ENCODE measurements at places on chromosomes 3 and 15.

DNA sequence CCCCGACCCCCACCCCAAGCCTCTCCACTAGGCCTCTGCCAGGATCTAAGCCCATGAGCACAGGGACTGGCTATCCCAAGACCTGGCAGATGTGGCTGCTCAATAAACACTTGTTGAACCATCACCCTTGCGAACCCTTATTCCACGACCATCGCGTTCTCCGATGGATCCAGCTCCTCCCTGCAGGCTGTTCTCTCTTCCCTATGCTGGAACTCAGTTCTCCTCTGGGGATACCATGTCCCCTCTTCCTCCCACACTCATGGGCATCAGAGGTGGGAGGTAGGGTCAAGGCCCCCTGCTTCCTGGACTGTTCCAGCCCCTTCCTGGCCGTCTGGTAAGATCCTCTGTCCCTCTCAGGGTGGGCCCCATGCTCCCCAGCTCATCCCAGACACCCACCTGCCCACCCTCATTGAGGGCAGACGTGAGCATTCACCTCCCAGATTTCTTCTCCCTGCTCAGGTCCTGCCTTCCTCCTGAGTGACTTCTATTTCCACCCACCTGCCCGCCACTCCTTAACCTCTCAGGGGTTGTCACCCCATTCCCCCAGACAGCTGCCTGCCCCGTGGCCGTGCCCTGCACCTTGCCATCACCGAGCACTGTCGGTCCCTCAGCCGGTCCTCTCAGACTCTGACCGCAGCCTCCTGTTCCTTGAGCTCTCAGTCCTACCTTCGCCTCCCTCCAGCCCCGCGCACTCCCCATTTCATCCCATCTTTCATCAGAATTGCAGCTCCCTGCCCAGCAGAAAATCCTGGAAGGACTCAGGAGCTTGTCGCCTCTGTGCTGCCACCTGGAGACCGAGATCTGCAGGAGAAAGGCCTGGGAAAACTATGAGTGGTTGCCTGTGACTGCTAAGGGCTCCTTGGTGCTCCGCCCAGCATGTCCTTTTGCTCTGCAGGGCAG, 42.0 kb downstream of the PML start:
- peak; percentile 63 for DNase-seq

GRCh38 chr15:23642413-23643044, 5.1 kb downstream of the MAGEL2 start:
- peak; percentile 55 for DNase-seq

DNA sequence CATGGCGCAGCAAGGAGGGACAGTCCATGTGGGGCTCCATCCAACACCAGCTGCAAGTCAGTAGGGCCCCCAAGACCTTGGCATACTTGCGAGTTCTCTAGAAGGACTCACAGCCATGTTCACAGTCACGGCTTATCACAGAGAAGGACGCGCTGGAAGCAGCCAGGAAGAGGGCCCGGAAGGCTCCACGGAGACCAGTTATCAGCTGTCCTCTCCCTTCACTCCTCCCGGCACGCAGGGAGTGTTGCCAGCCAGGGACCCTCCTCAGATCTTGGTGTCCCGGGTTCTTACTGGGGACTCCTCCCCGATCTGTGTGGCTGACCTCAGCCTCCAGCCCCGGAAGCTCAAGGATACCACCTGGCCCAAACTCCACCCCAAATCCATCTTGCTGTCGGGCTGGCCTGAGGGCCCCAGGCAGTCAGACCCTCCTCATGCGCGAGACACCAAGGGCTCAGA, 68.0 kb downstream of the SLTM start:
- DNase-seq: no peak

DNA sequence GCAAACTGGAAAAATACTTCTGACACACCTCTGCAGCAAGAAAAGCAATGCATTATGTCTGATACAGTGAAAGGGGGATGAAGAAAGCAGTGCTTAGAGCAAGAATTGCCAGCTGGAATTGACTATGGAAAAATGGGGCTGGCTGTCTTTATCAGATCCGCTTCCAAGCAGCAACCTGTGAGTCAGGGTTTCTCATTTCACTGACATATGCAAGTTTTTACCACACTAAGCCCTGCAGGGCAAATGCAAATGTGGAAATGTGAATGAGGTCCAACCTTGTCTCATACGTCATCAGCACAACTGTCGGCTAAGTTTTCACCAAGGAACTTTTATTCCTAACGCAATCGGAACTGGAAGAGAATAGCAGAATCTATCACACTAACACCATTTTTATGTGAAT, 172.5 kb upstream of the GADL1 start:
- DNase-seq: peak; percentile 11

- no peak for DNase-seq
Observed at GRCh38 chr3:21390856-21391255, 360.2 kb downstream of the ZNF385D start.

GRCh38 chr3:50130436-50130835, 24.7 kb upstream of the SEMA3F start:
- DNase-seq: no peak

DNA sequence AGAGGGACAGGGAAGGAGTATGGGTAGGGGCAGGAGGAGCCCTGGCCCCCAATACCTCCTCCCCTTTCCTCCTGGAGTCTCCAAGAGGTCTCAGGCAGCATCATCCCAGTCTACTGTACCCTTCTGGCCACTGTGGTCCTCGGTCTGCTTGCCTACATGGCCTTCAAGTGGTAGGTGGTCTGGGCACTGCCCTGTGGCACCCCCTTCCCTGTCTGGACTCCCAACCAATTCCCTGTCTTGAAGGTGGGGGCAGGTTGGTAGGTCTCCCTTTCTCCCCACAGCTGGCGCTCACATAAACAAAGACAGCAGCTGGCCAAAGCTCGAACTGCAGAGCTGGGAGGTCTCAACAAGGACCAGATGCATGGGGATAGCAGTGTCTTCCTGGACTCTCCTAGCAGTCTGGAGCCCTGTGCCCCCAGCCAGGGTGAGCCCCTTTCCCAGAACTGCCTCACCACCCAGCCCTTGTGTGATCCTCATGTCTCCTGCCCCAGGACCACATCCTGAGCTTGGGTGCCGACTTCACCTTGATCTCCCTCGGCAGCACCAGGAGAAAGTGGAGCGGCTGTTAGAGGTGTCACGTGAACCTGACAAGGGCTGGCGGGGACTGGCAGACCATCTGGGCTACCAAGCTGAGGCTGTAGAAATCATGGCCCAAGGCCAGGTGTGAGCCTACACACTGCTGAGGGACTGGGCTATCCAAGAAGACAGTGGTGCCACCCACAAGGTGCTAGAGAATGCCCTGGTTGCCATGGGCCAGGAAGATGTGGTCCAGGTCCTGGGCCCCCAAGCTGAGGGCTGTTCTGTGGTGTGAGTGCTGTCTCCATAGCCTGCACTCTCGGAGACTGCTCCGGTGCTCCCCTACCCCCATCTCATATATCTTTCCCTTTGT, 33.1 kb downstream of the NBEAL2 start:
- DNase-seq: peak; percentile 31

DNA sequence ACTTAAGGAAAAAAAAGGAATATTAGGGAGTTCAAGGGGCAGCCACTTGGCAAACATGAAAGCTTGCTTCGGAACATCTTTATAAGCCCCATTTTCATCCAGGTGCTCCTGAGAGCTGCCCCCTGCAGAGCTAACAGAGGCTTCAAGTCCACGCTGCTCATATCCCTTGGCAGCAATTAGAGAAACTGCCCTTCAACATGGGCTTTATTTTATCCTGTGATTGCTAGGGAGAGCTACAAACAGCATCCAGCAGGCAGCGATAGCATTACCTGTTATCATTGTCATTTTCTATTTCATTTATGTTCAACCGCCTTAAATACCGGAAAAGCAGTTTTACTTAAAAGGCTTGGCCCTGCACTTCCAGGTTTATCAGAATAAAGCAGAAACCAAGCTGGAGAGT, 68.4 kb upstream of the MCTP2 start:
- DNase-seq: no peak

DNA sequence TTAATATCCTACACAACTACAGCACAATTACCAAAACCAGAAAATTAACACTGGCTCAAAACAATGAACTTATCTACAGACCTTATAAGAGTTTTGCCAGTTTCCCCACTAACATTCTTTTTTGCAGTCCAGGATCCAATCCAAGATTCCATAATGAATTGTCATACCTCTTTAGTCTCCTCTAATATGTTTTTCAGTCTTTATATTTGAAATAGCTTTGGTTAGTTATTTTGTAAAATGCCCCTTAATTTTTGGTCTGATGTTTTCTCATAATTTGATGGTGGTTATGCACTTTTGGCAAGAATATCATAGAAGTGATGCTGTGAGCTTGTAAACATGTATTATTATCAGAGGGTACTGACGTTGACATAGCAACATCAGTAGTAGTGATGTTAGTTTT, 124.3 kb downstream of the ISL2 start:
- no peak for DNase-seq

DNA sequence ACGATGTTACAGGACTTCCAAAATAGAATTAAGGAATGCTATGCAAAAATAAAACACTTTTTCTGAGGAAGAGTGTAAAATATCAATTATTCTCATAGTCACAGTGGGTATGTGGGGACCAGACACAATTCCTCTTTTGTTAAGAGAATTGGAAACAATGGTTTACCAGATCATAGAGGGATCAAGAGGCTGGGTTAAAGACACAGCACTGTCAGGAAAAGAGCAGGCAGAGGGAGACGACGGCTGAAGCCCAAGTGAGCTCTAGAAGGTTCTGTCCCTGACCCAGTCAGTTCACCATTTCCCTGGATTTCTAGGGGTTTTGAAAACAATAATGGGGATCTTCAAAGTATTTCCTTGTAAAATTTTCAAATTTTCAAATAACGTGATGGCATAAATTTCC, 54.0 kb upstream of the POLR2M start:
- no peak for DNase-seq

DNA sequence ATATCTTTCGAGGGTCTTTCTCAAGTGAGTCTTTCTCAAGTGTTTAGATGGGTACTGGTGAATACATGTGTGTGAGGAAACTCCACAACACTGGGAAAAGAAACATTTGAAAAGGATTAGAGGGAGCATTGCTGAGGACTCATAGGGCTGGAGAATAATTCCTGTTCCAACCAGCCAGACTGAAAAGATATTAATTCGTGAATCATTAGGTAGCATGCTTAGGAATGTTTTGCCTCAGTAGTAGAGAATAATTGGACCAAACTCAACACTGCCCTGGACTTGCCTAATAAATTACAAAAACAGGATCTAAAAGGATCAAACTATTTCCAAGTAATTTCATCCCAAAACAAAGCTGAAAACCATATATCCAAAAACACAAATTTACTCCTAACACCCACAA, 17.3 kb downstream of the PP2D1 start:
- DNase-seq: no peak

DNA sequence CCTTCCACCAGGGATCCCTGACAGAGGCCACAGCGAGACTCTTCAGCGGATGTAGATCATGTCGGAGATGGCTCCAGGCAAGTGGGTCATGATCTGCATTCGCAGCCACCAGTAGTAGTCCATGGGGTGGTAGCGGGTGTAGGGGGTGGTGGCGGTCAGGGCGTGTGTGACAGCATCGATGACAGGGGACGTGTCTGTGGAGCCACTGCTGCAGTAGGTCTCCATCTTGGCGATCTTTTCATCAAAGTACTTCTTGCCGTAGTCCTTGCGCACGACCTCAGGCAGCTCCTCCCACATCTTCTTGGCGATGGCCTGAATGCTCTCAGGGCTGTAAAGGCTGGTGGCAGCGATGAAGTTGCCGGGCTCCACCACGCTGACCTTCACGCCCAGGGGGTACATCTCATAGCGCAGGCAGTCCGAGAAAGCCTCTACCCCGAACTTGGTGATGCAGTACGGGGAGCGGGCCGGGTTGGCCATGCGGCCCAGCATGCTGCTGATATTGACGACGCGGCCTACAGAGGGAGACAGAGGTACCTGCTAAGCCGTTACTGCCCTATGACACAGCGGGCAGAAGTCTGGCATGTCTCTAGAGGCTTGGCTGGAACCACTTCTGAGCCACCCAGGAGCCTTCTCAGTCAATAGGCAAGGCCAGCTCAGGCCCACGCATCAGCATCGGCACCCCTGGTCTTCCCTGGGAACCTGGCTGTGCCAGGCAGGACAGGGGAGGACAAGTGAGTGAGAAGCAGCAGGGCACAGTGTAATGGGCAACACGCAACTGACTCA, 43.7 kb downstream of the BDH1 start:
- no peak for DNase-seq

- no peak for DNase-seq
Observed at GRCh38 chr3:75254685-75255084, 409.4 kb upstream of the FRG2C start.

DNA sequence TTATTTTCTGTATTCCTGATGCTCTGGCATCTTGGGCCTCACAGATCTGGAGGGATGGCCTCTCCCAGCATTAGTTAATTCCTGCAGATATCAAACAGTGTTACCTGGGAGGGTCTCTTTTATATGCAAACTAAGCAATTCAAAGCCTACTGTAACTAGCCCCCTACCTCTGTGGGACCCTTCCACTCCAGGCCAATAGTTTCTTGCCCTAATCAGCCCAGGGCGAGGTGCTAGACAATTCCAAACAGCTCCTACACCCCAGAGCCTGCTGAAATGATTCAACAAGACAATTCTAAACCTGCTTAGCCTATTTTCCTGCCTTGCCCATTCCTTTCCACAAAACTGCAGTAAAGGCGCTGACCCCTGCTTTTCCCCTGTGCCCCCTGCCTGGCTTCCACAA, 106.6 kb upstream of the IGSF10 start:
- DNase-seq: no peak

DNA sequence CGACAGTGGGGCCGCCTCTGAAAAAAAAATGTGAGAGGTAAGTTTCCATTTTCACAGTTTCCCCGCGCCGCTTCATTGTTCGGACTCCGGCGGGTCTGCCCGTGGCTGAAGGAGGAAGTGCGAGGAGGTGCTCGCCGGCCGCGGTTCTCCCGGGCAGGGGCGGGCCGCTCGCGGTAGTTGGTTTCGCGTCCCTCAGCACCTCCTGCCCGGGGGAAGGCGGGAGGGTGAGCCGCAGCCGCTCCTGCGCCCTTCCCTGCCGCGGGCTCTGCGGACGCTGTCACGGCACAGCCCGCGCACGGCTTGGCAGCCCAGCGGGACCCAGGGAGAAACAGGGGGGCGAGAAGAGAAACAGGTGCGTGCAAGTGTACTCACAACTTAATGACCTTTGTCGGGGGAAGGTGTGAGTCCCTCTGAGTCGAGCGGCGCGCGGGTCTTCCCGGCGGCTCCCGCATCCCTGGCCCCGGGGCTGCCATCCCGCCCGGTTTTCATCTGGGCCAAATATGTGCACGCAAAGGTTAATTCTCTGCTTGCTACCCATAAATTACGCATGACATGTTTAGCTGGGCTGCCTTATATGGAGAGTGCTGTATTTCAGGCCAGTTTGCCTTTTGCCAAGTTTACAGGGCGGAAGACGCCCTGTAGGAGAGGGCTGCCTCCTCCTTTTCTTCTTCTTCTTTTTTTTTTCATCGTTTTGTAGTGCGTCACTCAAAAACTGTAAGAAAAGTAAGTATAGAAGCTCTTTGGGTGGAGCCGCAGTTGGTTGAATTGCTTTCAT, 514 bp downstream of the MBNL1 start:
- DNase-seq: peak; percentile 77

GRCh38 chr15:77033729-77034671, 36.9 kb downstream of the TSPAN3 start:
- DNase-seq: no peak
